AG04450 (cell line): ENCODE measurements at places on chromosomes 7 and 10. TPM values are rescaled to one million over a fixed set of nuclear protein-coding genes. Genes with fewer than 3 reads are reported as not detected.

DNA sequence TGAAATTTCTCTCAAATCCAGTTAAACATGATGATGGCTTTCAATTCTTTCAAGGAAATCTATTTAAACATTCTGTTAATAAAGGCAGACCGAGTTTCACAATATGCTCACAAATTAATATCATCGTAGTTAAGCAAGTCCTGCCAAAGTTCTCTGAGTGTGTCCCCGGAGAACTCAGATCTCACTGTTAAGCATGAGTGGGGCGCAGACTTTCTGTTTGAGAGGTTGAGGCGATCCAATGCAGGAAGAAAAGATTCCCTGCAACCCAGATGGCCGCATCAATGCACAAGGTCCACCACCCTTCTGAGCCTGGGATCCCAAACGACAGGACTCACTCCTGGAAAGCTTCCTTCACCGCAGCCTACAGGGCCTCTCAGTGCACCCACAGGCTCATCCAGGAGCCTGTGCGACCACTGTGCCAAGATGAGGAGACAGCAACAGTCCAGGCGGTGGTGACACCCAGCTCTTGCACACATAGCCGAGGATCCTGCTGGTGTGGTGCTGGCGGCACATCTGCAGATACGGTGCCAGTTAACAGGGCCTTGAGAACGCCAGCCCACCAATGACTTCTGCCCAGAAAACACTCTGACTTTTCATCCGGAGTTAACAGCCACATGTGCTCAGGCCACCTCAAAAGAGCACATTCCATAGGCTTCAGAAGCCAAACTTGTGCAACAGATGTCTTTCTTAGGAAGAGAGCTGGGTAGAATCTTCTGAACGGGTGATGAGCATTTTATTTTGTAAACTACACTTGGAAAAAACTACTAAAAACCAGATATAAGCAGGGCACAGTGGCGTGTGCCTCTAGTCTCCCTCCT is 102.1 kb downstream of the ZRANB1 start:
- no peak for DNase-seq

Gene CPA1
- 0.07 and 0.09 TPM in 2 replicates for polyA plus RNA-seq

DNA sequence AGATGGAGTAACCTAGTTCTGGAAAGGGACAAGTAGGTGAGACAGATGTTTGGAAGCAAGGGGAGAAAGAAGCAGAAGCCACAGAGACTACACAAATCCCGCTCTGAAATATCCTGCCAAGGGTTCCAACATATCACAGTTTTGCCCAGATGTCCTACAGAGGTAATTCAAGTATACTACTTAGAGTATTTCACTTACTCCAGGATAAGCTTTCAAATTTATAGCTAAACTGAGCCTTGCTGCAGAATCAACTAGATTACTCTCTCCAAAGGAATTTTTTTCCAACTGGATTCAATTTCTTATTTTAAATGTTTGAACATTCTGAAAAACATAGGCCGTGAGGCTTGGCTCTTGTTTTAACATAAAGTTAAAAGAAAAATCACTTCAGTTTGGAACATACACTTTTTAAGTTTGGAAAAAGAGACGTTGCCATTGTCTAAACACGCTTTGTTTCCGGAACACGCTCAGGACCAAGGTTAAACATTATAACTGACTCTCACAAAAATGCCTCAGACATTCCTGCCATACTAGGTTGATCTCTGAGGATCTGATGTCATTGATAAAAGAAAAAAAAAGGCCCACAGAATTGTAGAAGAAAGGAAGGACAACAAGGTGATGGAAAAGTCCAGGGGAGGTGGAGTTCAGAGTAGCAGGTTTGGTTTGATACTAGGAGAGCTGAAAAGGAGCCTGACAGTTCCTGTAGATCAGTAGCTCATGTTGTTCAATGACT is 74.8 kb downstream of the FAM185A start:
- no peak for DNase-seq

DNA sequence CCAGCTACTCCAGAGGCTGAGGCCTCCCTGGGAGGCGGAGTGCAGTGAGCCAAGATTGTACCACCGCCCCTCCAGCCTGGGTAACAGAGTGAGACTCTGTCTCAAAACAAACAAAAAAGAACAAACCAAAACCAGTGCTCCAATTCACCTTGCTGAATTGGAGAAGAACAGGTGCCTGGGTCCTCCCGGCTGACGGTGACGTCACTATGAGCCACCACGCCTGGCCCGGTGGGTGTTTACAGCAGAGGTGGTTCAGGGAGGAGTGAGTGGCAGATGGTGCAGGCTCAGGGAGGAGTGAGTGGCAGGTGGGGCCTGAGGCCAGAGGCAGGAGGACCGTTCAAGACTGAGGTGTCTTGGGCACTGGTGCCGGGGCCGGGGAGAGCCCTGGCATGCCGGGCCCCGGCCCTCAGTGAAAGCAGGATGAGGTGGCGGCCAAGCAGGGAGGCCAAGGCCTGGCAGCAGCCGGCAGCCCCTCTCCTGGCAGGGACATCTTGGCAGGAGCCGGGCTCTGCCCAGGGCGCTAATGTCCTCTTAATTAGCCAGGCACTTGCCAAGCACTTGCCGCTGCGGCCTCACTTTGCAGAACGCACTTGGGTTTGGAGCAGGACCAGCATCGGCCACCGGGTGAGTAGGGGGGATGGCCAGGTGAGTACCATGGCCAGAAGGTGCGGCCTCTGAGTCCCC is 162.8 kb upstream of the TNRC18 start:
- DNase-seq, result no peak

DNA sequence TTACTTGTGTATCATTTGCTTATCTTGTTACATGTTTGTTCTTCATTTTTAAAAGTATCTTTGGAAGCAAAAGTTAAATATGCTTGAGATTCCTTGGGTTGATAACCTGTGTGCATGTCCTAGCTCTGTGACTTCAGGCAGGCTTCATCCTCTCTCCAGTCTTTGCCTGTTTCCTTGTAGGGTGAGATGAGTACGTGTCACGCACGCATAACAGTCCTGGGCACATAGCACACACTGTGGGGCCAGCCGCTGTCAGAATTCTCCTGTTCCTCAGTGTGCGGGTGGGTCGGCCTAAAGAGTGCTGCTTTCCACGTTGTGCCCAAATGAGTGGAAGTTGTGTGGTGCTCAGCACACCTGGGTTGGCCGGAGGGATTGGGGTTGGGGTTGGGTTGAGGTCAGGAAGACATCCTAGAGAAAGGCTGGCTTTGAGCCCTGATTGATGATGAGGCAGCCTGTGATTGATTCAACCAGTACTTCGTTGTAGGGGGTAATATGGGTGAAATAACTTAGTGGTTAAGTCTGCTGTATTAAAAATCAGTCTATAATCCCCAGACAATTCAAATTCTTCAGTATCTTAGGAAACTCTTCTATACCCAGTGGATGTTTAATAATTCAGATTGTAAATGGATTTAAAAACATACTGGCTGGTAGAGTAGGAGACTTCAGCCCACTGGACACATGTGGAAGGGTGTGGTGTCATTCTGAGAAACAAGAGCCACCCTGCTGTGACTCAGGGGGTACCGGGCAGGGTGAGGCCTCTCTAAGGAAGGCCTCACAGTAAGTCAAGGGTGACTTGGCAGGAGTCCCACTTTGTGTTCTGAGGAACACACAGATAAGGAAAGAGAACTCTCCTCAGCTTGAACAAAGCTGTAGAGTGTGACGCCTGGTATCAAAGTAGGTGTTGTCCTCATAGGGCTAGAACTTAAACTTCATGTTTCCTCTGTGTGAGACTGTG is 54.8 kb downstream of the DAGLB start:
- DNase-seq, result no peak

DNA sequence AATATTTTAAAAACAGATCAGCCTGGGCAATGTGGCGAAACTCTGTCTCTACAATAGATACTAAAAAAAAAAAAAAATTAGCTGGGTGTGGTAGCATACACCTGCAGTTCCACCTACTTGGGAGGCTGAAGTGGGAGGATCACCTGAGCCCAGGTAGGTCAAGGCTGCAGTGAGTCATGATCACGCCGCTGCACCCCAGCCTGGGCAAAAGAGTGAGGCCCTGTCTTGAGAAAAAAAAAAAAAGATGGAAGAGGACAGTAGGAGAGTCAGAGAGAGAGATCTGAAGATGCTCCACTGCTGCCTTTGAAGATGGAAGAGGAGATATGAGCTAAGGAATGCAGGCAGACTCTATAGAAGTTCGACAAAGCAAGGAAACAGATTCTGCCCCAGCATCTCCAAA is 181.9 kb downstream of the CALN1 start:
- DNase-seq, result no peak

Gene LRGUK
- polyA plus RNA-seq, result 0.07 and 0.09 TPM in 2 replicates

DNA sequence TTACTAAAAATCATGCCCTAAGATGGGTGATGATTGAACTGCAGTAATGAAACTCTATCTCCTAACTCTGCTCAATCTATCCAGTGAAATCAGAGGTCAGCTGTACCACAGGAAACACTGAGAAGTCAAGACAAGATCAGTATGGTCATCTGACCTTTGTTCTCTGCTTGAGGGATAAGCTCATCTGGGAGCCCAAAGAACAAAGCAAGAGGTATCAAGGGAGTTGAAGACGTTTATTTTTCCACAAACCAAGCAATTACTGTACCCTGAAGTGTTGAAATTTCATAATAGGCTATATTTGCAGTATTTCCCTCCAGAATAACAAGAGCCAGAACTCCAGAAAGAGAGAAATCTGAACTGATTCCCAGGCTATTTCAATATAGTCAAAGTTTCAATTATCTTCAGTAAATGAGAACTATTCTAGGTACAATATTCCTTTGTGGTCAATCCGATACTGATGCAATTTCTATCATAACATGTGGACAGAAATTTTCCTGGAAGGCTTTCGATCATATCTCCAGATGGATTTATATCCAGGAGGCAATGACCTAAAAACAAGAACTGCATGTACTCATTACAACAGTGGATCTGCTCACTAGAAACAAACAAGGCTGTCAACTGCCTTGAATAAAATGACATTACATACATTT is 345.3 kb downstream of the TNS3 start:
- no peak for DNase-seq

Gene EEF1AKMT2
- 16.3 and 24.0 TPM in 2 replicates for polyA plus RNA-seq

DNA sequence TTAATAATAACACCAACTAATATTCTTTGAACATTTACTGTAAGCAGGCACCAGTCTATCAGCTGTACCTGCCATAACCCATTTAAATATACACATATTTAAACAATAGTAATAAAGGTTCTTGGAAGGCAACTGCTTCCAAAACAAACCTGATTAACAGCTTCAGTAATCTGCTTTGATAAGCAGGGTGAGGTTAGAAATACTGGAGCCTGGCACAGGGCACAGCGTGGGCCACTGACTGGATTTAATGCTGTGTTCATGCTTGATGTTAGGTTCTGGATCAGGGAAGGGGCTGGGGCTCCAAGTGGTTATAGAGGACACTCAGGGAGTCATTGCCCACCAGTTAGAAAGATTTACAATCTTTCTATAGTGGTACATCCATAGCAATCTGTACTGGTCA is 10.9 kb upstream of the C10orf120 start:
- no peak for DNase-seq

Gene VIPR2
- polyA plus RNA-seq, result not detected in 2 replicates

DNA sequence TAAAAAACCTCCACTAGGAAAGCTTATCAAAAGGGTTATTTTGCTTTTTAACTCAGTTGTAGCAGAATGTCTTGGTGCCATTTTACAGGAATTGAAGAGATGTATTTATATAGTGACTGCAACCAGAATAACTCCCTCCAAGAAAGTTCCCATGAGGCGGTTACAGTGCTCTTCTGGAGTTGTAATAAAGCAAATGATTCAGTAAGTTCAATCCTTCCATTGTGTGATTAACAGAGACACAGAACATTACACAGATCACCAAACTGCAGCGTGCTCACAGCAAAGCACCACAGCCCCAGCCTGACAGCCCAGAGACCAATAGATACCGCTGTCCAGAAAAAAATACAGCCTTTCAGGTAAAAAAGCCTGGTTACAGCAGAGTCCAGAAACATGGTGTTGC is 21.9 kb upstream of the CABCOCO1 start:
- no peak for DNase-seq

DNA sequence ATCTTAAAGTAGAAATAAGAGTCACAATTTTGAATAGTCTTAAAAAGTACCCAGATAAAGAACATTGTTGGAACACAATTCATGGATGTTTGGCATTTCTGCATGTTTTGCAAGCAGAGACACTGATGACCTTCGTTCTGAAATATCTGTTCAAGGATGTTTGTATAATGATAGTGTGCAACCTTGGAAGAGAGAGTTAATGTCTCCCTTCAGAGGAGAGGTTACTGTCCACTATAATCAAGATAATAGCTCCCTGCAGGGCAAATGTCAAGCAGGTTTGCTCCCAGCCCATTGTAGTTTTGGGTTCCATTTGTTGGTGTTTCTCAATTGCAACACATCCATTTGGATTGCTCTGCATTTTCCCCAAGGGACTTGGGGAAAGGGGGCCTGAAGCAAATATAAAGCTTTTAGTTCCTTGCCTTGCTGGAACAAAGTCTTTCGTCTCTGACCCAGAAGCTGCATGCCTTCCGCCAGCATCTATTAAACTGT is 45.2 kb downstream of the COL1A2 start:
- no peak for DNase-seq

GRCh38 chr7:1963575-1963974 is 269.2 kb downstream of the MAD1L1 start:
- no peak for DNase-seq

GRCh38 chr10:17456032-17456548 is 1.7 kb upstream of the ST8SIA6 start:
- no peak for DNase-seq

DNA sequence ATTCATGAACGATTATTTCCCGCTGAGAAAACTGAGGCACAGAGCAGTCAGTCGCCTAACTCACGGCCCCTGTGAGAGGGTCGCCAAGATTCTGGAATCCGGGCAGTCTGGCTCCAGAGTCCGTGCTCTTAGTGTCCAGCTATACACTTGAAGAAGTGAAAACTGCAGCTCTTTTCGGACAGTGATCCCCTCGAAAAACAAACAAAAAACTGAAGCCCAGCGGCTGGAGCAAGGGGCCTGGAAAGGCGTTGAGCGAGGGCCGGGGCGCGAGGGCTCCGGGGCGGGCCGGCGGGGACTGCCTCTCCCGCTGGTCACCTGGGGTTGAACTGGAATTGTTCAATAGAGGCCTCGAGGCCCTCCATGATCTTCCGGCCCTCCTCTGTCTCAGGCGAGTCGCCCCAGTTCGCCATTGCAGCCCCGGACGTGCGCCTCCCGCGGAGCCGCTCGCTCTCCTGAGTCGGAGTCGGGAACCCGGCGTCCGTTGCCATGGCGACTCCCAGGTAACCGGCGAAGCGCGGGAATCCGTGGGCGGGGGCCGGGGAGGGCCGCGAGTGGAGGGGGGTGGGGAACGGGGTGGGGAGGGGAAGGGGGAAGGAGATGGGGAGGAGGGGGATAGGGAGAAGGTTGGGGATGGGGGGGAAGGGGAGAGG is 881 bp downstream of the C10orf67 start:
- no peak for DNase-seq

GRCh38 chr7:143130541-143130940 is 1.3 kb upstream of the PIP start:
- no peak for DNase-seq

Gene FAM180A
- polyA plus RNA-seq, result 5.5 TPM in 2 replicates

Gene ATG9B
- polyA plus RNA-seq, result 0.02 and 0.06 TPM in 2 replicates

GRCh38 chr7:144378651-144379050 is 23.4 kb downstream of the ARHGEF5 start:
- no peak for DNase-seq

GRCh38 chr10:23095404-23095965 is at the start of gene MSRB2:
Gene MSRB2 (plus strand): TSS chr10:23095579. CDS start chr10:23095609, 30 bp downstream.
- peak; percentile 78 for DNase-seq

- DNase-seq, result no peak
Measured at GRCh38 chr10:77673101-77673500, 35.5 kb upstream of the KCNMA1 start.
